ENCODE measurements at places on chromosomes 12 and 14.

DNA sequence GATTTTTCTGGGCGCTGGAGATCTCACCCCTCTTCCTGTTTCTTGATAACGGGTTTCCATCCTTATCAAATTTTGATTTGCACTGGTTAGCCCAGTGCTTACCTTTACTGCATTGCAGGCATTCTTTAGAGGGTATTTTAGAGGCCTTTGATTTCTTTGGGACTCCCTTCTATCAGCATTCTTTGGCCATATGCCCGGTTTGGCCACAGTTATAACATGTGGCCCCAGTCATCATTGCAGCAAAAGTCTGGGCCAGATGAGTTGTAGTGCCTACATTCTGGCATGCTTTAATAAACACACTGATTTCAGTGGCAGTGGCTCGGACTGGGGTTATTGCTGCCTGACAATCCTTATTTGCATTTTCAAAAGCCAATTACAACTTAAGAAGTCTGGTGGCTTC lies 82.3 kb downstream of the KCNMB4 start:
- no peak for DNase-seq

- DNase-seq, result no peak
Observed at GRCh38 chr14:34046799-34047520, 96.1 kb upstream of the EGLN3 start.

DNA sequence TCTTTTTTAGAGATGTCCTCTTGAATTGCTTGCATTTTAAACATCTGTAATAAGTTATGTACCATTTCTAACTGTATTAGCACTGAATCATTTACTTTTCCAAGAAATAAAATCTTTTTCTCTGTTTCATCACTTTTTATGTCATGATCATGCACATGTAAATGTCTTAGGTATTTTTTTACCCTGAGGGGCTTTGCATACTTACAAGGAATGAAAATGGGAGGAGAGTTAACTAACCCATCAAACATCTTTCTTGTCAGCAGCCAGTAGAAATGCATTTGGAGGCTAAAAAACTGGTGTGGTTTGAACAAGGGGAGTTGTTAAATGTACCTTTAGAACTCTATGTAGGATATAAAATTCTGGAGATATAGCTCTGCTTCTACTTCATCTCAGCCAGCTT lies 1080.3 kb downstream of the GALC start:
- no peak for DNase-seq

DNA sequence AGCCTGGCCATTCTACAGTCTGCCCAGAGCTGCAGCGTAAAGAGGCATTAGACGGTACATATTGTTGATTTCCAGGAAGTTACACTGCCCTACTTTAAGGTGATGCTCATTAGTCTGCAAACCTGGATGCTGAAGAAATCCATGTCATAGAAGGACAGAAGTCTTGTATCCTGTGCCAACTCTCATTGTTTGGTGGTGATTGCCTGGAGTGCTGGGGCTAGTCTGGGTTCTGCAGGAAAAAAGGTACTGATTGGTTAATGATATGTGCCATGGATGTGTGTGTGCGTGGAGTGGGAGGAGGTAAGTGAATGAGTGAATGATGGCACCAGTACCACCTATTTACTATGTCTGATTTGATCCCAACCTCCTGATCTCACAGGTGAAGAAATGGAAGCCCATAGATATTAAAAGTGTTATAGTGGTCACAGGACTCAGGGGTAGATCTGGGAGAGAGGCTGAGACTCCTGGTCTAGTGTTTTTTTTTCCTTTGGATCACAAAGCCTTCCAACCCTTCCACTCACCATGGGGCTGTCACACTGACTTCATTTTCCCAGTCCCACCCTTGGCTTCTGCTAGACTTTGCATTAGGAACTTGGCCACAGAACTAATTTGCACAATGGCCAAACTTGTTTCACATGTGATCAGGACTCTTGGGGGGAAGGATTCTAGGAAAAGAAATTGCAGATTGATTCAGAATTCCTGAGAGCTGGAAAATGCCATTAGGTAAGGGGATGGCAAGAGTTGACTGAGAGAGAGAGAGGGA lies 96.1 kb downstream of the TMX1 start:
- no peak for DNase-seq

- no peak for DNase-seq
Observed at GRCh38 chr12:88897723-88898122, 317.5 kb upstream of the KITLG start.
